Stimulated activated CD8-positive, alpha-beta memory T cell treated with anti-CD3 and anti-CD28 coated beads, Interleukin-7, amount 100 ng/mL, for 4 hours (primary cell): ENCODE measurements at places on chromosomes 3 and 15.

DNA sequence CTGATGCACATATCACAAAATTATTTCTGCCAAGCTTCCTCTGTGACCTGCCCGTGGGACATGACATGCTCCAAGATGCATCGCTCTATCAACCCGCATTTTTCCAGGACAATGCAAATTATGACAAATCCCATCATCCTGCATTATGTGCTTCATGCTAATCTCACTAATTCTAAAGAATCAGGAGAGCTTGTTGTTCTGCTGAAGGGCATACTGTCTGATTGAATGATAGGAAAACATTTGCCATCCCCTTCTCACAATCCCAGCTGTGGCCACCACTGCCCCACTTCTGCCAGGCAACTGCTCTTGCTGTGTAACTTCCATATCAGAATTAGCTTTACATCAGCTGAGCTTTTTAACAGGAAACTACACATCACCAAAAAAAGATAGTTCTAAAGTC, 203.5 kb upstream of the NANOGP8 start:
- no peak for DNase-seq

- no peak for DNase-seq
These were observed 55.4 kb downstream of the ZNF148 start for GRCh38 chr3:125319765-125320164.

DNA sequence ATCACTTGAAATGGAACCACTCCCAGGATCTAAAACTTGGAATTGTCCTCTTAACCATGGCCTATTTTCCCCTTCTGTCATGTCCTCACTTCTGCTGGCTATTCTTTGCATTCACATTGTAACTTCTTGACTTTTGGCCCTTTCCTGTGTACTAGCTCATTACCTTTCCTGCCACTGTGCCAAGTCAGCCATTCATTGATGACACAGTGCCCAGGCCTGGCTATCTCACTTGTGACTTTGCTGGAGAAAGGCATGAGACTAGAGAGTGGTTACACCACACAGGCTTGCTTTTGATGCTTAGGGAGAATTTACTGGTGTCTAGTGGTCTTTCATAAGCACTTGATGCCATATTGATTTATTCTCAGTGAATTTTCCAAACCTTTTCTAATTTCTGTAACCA, 101.1 kb downstream of the NR1D2 start:
- DNase-seq: no peak

GRCh38 chr3:157493627-157494550, 9.3 kb downstream of the VEPH1 start:
- DNase-seq: no peak

GRCh38 chr3:107209302-107209990, 167.8 kb upstream of the CCDC54 start:
- DNase-seq: no peak
